ENCODE measurements at places on chromosomes 4 and X.

DNA sequence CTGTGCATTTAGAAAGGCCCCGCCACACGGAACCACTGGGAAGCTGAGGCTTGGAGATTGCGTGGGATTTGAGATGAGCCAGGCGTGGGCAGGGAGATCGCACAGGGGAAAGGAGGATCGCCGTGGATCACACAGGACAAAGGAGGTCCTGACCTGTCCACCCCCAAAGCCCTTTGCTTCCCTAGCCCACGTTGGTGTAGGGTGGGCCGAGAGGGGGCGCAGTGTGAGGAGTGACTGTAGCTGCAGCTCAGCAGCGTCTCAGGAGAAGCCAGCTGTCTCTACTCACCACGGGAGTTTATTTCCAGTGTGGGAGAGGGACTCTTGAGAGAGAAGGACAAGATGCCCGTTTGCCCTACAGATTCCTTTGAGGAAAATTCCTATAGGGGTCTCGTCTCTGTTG lies 62.1 kb downstream of the TBL1X start:
- no peak overlapping the region for H3K4me3 ChIP-seq
- H3K4me1 ChIP-seq = peaks cover 8% of the 10 kb centered on the region
- H3K27me3 ChIP-seq = no peaks in the 10 kb centered on the region
- H3K36me3 ChIP-seq = no peaks in the 10 kb centered on the region
- H3K27ac ChIP-seq = no peak overlapping the region

GRCh38 chr4:169689681-169690080 lies 68.1 kb downstream of the HPF1 start:
- no peak overlapping the region for H3K27ac ChIP-seq
- H3K4me3 ChIP-seq = no peak overlapping the region
- H3K36me3 ChIP-seq = peaks cover 3% of the 10 kb centered on the region

DNA sequence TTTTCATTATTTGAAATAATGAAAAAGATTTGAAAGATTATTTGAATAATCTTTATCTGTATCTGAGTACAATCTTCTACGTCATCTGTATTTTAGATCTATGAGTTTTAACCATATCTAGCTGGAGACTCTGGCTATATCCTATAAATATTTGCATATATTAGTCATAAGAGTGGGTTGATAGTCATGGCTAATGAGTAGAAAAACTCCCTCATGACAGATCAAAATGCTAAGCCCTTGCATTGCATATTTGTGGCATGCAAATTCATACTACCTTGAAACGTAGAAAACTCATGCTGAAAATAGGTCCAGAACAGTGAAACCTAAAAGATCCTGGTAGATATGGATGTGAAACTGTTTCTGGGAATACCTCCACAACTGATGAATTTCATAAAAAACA lies 291.3 kb downstream of the GALNTL6 start:
- no peaks in the 10 kb centered on the region for H3K4me1 ChIP-seq
- H3K27me3 ChIP-seq = no peaks in the 10 kb centered on the region
- no peak overlapping the region for H3K4me3 ChIP-seq
- H3K36me3 ChIP-seq = no peaks in the 10 kb centered on the region
- DNase-seq = no peak

DNA sequence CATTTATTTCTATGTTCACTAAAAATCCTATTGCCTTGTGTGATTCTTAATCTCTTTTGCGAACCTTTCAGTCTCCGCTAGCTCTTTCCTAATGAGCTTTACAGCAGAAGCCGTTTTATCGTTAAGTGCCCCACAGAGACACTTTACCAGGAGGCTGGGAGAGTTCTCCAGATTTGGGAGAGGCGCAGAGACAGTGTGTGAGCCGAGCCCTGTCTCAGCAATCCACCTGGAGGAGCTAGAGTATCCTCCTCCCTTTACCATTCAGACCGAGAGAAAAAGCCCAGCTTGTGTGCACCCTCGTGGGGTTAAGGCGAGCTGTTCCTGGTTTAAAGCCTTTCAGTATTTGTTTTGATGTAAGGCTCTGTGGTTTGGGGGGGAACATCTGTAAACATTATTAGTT lies 54.9 kb upstream of the MTM1 start:
- no peak overlapping the region for H3K4me3 ChIP-seq
- no peaks in the 10 kb centered on the region for H3K4me1 ChIP-seq
- H3K27ac ChIP-seq = no peak overlapping the region
- no peaks in the 10 kb centered on the region for H3K27me3 ChIP-seq

DNA sequence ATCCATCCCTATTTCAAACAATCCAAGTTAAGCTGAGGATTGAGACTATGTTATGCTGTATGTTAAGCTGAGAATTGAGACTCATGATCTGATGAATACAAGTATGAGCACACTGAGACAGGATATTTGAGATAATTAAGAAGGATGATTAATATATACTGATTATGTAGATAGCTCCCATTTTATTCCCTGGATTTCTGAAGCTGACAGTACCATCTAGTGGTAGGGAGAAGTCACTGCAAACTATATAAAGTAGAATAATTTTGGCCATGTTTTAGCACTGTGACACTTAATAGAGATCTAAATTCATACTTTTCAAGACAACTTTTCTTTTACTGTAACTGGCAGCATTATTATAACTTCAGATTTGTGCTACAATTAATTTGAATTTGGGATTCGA lies 63.8 kb upstream of the HPRT1 start:
- DNase-seq = peak; percentile 31
- H3K27me3 ChIP-seq = no peaks in the 10 kb centered on the region
- H3K4me1 ChIP-seq = no peaks in the 10 kb centered on the region
